ENCODE measurements at places on chromosomes 13 and 19.

- DNase-seq: peak; percentile 6
Measured at GRCh38 chr19:40163541-40164129, 27.6 kb upstream of the MAP3K10 start.

- peak; percentile 71 for DNase-seq
Measured at GRCh38 chr13:39148513-39148961, 110.3 kb downstream of the NHLRC3 start.

DNA sequence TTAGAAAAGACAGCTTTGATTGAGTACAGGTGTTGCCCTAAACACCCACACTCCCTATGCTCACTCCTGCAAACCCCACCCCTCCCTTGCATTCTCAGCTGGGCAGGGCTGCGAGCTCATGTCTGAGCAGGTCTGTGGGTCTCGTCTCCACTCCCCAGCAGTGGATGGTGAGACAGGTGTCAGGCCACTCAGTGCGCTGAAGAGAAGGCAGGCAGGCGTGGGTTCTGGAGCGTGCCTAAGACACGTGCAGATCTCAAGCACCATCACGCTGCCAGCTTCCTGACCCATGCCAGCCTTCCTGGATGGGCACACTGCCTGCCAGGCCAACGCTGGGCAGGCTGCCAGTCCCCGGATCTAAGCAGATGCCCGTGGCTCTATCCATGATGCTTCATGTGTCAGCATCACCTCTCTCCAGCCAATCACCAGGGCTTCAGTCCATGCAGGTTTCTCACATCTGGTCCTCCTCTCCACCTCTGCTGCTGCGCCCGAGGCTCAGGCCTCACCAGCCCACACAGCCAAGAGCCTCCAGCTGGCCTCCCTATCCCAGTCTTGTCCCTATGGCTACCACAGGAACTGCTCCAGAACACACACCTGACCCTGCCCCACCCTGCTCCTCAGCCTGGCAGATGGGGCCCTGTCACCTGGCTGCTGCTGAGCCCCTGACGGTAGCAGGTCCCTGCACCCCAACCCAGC is 42.6 kb downstream of the EPS15L1 start:
- DNase-seq: peak; percentile 94

DNA sequence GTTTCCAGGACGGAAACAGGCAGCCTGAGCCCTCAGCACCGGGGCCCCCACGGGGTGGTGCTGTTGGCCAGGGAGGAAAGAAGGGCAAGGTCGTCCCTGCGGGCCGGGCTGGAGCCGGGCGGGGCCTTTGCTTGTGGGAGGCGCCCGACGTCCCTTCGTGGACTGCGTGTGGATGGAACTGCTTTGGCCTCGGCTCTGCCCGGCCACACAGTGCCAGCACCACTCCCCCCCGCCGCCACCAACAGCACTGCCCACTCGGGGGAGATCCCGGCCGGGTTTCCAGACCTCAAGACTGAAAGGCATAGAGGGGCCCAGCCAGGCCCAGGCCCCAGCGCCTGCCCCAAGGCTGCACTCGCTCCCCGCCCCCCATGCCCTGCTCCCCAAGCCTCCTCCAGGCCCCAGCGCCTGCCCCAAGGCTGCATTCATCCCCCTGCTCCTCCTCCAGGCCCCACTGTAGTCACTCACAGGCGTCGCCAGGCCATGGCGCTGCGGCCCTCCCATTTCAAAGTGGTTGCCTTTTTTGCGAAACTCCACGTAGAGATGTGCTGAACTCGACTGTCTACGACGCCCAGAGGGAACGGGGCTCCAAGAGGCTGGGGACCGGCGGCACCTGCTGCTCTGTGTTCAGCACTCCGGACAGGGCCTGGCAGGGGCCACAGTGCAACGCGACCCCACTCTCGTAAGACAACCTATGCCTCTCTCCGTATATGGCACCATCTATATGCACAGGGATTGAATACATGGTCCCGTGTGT is 22.5 kb downstream of the C13orf46 start:
- peak; percentile 38 for DNase-seq

- no peak for DNase-seq
Measured at GRCh38 chr13:75825594-75825993, 189.5 kb downstream of the LMO7 start.
